Fibroblast of skin of abdomen (primary cell): ENCODE measurements at places on chromosomes 7 and 10.

DNA sequence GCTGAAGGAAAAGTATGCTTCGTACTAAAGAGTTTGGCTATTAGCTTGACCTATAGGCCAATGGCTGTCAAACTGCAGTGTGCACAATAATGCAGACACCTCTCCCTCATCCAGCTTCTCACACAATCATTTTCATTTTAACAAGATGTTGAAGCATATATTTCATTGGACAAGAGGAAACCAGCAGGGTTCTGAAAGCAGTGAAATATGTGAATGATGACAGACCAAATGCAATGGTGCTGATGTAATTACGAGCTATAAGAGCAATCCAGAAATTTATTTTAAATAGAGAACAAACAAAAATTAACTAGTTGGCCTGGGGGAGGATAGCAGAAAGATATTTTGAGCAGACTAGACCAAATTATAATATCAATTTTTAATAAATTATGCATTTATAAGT lies 331.5 kb upstream of the AKR1E2 start:
- peak; percentile 51 for DNase-seq

GRCh38 chr7:45122975-45123860 lies 11.7 kb upstream of the TBRG4 start:
- no peak for DNase-seq

DNA sequence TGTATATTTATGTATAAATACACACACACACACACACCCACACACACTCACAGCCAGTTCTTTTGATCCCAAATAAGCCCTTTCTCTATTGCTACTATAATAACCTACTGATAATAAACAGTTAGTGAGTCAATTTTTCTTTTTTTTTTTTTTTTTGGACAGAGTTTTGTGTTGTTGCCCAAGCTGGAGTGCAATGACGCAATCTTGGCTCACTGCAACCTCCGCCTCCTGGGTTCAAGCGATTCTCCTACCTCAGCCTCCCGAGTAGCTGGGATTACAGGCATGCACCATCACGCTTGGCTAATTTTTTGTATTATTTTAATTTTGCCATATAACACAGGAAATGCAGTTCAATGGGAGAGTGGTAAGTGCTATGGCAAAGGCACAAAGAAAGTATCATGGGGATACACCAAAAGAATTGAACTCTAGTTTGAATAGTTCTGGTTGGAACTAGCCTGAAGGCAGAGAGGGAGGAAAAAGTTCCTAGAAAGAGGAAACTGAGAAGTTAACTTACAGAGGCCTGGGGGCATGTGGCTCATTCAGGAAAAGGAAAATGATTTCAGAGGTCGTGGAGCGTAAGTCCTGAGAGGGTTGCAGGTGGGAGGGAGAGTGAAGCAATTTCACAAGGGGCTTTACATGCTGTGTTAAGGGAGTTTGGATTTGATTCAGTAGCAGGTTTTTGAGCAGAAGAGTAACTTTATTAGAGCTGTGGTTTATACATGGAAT lies 44.4 kb upstream of the JCAD start:
- DNase-seq: no peak

- DNase-seq: no peak
These were observed 171.2 kb downstream of the ARHGAP21 start for GRCh38 chr10:24552346-24553016.

GRCh38 chr10:132946311-132946710 lies 3.9 kb upstream of the CFAP46 start:
- no peak for DNase-seq

- peak; percentile 58 for DNase-seq
These were observed 496.2 kb upstream of the SEMA3D start for GRCh38 chr7:85682833-85683620.

- DNase-seq: peak; percentile 46
These were observed 302.2 kb downstream of the CCDC3 start for GRCh38 chr10:12699258-12699700.

DNA sequence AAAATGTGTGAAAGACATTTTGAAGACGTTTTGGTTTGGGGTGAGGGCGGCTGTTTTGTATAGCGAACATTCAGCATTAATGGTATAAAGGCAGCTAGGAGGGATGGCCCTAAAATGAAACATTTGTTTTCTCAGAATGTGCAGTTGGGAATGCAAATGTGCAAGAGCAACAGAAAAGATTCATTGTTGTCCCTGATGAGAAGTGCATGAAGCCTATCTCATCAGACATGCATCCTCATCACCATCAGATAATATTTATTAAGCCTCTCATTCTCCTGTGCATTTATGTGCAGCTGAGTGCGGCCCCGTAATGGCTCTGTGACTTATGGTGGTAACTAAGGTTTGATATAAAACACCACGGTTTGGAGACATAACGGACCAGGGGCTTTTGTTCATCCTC lies 199.5 kb downstream of the GFRA1 start:
- DNase-seq: no peak

- no peak for DNase-seq
These were observed 202.6 kb downstream of the GALNT17 start for GRCh38 chr7:71334541-71334940.

GRCh38 chr10:48684792-48685623 lies at the start of gene WDFY4:
TSS of gene WDFY4 (plus strand) at chr10:48684873. CDS start at chr10:48709733, 24,860 bp downstream.
- no peak for DNase-seq

DNA sequence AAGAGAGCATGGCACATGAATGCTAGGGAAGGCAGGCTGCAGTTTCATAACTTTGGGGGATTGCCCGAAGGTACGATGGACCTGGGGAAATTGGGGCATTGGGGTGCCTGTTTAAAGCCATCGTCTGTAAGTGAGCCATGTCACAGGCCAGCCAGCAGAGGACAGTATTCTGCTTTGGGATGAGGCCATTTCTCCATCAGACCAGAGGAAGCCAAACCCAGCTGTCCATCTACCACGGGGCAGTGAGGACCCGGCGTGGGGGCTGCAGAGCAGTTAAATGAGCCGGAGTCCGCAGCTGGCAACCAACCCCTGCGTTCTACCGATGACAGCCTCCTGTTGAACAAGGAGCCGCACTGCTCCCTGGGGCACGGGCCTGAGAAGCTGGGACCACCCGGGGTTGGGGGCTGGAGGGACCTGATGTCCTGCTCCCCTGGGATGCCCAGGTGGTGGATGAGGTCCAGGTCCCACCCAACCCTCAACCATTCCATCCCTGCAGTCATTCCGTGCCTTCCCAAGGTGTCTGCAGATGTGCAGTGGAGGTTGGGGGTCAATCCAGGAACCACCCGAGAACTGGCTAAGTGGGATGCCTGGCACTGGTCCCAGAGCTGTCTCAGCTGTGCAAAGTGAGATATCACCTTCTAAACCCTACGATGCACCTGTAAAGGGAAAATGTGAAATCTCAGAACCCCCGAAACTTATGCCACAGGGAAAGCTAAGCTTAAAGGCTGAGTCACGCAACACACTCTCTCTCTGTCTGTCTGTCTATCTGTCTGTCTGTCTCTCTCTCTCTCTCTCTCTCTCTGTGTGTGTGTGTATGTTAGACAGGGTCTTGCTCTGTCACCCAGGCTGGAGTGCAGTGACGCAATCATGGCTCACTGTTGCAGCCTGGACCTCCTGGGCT lies 12.1 kb upstream of the RHBDD2 start:
- peak; percentile 62 for DNase-seq

DNA sequence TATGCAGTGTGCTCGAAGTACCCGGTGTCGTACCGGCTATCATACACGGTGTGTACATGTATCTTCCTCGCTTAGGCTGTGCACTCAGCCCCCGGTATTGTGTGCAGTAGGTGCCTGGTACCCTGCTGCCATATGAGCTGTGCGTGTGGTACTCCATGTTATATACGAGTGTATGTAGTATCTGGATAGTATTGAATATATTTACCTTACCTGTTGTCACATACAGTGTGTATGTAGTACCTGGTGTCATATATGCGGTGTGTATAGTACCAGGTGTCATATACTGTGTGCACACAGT lies 1.2 kb downstream of the ZMYND11 start:
- DNase-seq: no peak

GRCh38 chr10:21494191-21495001 lies 31.1 kb downstream of the SKIDA1 start:
- DNase-seq: no peak

GRCh38 chr10:58951746-58952145 lies 224.7 kb upstream of the PHYHIPL start:
- DNase-seq: peak; percentile 70
